GDM1 (cell line): ENCODE measurements at places on chromosomes 5 and 9.

DNA sequence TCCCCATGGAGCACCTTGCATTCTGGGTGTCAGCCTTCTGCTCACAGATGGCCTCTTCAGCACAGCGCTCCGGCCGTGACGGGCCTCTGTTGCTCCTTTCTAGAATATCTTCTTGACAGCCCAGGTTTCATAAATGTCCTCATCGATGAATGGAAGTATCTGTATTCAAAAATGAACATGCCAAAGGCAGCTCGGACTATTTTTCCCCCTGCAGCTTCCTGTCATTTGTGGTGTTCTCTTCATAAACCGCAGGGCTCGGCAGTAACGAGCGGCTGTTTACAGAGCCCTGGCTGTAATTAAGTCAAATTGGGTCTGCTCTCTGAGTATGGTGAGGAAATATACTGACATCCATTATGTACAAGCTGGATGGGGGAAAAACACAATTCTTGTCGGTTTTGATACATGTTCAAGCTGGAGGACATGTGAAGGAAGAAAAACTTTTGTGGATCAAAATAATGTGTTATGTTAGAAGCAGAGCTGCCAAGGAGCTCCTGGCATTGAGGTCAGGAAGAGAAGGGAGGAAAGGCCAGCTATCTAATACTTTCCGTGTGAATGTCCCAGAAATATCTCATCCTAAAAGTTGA lies 154.1 kb upstream of the CD180 start:
- DNase-seq, result no peak

DNA sequence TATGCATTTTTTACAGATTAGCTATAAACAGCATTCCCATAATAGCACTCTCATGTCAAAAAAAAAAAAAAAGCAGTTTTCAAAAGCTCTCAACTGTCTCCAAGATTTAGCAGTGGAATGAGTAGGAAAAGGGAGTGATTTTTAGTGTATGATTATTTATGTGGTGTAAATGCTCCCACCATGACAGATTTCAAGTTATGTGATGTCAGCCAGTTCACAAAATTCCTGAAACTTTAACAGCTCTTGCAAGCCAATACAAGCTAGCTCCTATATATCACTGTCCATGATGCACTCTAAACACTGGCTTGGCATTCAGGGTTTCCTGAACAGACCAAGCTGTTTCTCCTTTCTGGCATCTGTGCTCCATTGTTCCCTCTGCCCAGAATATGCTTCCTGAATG lies 7.9 kb upstream of the ANKDD1B start:
- DNase-seq, result no peak

DNA sequence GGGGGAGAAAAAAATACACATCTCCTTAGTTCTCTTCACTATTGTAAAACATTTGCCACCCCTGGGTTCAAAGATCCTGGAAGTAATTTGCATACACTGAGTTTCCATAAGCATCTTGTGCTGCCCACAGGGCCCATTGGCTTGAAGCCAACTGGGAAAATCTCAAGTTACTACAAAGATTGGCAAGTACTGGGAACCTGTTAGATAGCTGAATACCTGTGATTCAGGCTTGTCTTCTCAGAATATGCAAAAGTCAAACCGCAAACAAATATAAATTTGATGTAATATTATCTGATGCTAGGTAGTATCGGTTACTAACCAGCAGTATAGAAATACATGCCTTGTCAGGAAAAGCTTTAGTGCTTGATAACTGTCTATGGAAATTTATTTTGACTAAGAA lies 156.9 kb upstream of the FST start:
- DNase-seq, result no peak

- no peak for DNase-seq
Measured at GRCh38 chr9:24051587-24051986, 225.5 kb upstream of the ELAVL2 start.

GRCh38 chr5:89435347-89435746 lies 552.4 kb upstream of the MEF2C start:
- no peak for DNase-seq

DNA sequence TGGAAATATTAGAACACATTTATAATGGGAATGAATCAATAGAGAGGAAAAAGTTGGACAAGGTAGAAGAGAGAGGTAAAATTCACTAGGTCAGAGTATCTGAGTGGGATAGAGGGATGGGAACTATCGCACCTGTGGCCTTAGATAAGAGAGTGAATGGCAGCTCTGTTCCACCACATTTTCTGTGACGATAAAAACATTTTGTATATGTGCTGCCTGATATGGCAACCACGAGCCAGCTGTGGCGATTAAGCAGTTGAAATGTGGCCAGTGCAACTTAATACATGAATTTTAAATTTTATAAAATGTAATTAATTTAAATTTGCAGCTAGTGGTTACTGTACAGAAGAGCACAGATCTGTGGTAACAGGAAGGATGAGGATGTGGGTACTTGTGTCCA lies 46.7 kb downstream of the ZNF354A start:
- no peak for DNase-seq

DNA sequence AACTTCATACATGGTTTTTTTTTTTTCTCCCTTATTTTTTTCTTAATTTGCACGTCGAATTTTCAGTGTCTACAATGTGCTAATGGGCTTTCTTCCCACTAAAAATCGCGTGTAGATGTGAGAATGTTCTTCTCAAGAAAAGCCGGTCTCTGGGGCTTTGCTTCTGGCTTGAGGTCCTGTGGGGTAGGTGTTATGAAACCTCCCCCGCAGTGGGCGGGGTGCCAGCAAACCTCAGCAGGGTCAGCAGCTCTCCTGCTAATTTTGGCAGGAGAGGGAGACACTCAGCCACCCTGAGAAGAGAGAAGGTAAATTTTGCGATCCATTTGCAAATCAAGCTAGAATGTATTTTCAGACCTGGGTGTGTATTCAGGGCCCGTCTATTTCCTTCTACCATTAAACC lies 59.9 kb downstream of the NPR3 start:
- no peak for DNase-seq

DNA sequence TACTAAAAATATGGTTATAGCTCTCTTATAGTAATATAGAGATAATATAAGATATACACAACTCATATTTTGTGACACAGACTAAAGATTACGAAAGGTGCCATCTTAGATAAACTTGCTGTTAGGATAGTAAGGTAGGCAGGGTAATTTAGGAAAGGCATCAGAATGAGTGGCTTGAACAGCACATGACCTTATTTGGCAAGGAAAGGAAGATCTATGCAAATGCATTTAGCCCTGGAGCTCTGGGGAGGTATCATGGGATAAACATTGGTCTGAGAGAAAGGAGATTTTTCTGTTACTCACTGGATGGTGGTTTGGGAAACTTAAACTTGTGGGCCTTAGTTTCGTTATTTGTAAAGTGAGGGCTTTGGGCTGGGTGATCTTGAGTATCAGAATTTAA lies 65.8 kb downstream of the KCTD16 start:
- no peak for DNase-seq

GRCh38 chr9:4742246-4742645 lies 1.2 kb upstream of the AK3 start:
- no peak for DNase-seq

DNA sequence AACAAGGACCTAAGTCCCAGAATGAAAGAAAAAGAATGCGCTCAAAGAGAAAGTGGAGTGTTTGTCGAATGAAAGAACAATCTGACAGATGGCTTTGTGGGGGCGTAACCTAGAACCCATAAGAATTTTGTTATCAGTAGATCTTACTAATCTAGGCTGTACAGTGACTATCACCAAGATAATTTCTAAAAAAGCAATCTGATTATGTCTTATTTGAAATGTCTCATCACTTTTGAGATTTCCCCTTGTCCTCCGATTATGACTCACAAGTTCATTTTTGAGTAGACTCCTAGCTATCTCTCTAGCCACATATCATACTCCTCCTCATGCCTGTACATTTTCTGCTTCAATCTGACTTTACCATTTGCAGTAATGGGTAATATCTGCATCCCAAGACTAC lies 135.6 kb upstream of the SMARCA2 start:
- DNase-seq, result no peak
